Activated CD8-positive, alpha-beta memory T cell treated with anti-CD3 and anti-CD28 coated beads for 24 hours (primary cell): ENCODE measurements at places on chromosomes 5 and 9.
A peak's percentile ranks its signal among the peaks of the same experiment; 100 is the strongest.

DNA sequence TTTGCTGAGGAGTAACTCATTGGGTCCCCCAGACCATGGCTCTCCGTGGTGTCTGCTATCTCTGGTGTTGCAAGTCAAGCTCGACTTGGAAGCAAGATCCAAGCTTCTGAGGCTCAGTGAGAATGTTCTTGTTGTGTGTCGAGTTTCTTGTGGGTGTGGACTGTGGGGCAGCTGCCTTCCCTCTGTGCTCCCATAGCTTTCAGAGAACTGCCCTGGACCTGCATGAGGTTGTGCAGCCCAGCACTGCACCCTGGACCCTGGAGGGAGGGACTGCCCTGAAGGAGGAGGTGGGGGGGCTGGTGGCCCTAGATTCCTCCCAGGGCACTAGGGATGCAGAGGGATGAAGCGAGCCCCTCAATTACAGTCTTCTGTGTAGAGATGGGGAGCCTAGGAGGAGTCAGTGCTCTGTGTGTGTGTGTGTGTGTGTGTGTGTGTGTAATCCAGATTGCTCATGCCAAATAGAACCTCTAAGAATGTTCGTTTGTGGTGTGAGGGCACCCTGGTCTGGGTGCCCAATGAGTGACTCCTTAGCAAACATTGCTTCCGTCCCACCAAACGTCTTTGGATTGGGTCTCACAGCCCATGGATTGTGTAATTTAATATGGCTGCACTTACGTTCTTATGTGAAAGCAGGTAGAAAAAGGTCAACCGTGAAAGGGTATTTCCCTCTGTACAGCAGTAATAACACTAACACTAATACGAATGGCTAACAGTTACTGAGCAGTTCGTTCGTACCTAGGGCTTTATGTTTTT is 143.3 kb upstream of the LMX1B start:
- no peak for DNase-seq

DNA sequence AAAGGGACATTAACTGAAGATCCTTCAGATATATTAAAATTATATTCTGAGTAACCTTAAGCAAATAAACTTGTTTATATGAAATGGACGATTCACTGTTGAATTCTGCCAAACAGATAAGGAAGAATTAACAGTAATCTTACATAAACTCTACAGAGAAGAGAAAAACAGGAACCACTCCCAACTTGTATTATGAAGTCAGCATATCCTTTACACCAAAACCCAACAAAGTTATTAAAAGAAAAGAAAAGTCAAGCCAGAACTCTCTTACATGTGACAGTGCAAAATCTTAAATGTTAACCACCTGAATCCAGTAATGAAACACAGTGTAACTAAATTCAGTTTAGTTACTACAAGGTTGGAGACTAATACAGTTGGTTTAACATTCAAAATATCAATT is 185.8 kb downstream of the DEPDC1B start:
- no peak for DNase-seq

- DNase-seq: no peak
These were observed 48.8 kb downstream of the GRAMD2B start for GRCh38 chr5:126471875-126472537.

DNA sequence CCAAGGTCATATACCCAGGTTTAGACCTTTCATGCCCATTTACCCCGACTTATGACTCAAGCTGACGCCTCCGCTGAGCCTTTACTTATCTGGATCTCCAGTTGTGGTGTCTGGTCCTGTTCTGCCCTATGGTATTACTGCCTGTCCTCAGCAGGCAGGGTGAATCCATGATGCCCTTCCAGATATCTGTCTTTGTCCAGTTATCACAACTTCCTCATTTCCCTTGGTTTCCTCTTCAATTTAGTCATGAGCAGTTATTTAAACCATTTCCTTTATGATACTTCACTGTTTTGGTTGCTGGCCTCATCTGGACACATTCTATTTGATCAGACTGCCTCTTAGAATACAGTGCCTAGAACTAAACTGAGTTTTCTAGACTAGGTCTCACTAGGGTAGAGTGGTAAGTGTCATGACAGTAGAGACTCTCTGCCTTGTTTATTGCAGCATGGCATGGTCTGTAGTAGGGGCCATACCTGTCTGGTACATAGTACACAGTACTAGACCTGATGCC is 93.3 kb downstream of the MELK start:
- no peak for DNase-seq

- no peak for DNase-seq
These were observed 517.9 kb upstream of the ITGA1 start for GRCh38 chr5:52269859-52270258.

DNA sequence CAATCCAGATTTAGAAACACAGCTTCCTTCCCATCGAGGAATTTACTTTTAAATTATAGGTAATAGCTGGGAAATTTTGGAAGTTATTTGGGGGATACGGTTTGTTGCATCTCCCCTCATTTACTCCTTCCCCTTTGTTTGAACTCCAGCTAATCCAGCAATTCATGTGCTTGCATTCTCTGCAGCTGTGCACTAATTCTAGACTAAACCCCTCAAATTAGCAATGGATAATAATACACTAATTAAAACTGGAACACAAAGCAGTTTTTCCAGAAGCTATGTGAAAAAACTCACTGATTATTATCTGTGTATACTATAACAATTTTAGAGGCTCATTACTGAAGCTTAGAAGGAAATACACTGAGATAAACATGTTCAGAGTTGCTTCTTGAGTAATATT is 751.2 kb upstream of the ZNF608 start:
- no peak for DNase-seq

- no peak for DNase-seq
These were observed 49.2 kb upstream of the PPP1R2B start for GRCh38 chr5:156800929-156801328.

DNA sequence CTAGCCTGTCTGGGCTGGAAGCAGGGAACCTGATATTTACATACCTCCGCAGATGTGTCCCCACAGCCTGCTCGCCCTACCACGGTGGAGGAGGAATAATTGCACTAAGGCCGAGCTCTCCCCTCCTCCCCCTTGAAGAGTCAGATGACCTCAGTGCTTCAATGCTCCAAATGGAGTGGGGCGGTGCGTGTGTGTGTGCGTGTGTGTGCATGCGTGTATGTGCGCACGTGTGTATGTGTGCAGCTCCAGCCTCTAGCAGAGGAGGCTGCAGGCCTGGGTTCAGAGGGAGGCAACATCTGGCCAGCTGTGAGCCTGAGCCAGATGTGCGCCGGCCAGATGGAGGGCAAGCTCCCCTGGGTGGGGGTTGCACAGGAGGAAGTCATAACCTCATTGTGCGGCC is 90.5 kb downstream of the NRG2 start:
- DNase-seq: no peak

- peak; percentile 30 for DNase-seq
These were observed 3.8 kb upstream of the LCN1 start for GRCh38 chr9:135517407-135517822.

- DNase-seq: no peak
These were observed 150.6 kb upstream of the ACOT12 start for GRCh38 chr5:81544351-81545018.

GRCh38 chr9:92044936-92045335 is 70.3 kb downstream of the SPTLC1 start:
- no peak for DNase-seq

GRCh38 chr5:137084016-137084415 is 415.1 kb downstream of the SPOCK1 start:
- no peak for DNase-seq

GRCh38 chr5:1943481-1943880 is 60.8 kb upstream of the IRX4 start:
- DNase-seq: no peak

GRCh38 chr9:113649855-113650206 is 186.3 kb downstream of the RGS3 start:
- DNase-seq: no peak

DNA sequence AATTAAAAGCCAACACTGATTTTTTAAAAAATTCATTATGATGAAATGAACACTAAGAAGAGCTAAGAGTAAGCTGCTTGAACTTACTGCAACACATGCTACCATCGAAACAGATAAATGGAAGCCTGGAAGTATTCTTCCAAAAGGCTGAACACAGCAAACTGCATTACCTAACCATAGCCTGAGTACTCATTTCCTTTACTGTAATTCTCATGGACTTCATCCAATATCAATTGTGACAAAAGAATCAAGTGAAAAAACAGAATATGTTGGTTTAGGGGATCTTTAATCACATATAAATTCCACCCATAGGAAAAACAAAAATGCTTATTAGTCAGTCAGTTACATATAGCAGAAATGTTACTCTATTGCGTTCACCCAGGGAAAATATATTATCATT is 68.5 kb downstream of the DROSHA start:
- no peak for DNase-seq

GRCh38 chr9:116051528-116051927 is 102.1 kb upstream of the PAPPA start:
- no peak for DNase-seq

GRCh38 chr9:38263532-38263931 is 129.0 kb upstream of the ALDH1B1 start:
- peak; percentile 21 for DNase-seq

- no peak for DNase-seq
These were observed 200.2 kb downstream of the SEMA6A start for GRCh38 chr5:116374434-116374852.

GRCh38 chr9:104748359-104749031 is 1.0 kb downstream of the NIPSNAP3A start:
- DNase-seq: no peak

GRCh38 chr9:126591083-126591482 is 22.6 kb upstream of the LMX1B start:
- DNase-seq: no peak

- no peak for DNase-seq
These were observed 12.0 kb upstream of the NEUROG1 start for GRCh38 chr5:135547590-135548254.

GRCh38 chr5:37767961-37768360 is 71.9 kb downstream of the GDNF start:
- no peak for DNase-seq

DNA sequence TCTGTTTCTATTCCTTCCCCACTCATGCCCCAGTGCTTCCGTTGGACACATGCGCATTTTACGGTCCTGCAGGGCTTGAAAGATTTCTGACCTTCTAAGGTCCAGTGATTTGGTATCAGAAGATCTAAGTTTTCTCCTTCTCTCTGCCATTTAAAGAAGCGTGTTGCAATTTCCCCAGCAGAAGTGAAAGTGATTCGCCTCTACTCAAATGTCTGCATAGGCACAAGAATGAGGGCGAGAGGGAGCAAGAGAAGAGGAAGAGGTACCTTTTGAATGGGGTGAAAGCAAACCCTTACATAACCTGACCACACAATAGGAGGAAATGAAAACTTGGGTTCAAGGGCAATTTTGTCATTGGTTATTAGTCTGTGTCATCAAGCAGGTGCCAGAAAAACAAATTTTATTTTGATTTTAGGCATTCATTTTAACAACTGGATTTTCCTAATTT is 31.7 kb upstream of the NR3C1 start:
- peak; percentile 66 for DNase-seq

DNA sequence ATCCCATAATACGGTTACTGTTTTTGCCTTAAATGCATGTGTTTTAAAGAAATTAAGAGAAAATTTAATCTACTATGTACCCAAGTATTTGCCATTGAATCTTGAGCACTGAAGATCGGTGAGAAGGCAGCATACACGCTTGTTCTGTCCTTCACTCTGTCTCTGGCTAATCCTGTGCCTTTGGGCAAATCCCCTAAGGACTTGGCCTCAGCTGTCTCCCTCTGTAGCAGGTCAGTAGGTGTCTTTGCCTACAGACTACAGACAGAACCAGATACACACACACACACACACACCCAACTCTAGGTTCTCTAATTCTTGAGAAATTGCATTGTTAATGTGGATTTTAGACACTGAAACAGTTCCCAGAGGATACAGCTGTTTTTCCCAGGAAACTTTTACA is 117.4 kb downstream of the WDR41 start:
- no peak for DNase-seq

- DNase-seq: no peak
These were observed 23.6 kb upstream of the CYSTM1 start for GRCh38 chr5:140151144-140152021.

- no peak for DNase-seq
These were observed 280.3 kb upstream of the CDH9 start for GRCh38 chr5:27318701-27319100.

DNA sequence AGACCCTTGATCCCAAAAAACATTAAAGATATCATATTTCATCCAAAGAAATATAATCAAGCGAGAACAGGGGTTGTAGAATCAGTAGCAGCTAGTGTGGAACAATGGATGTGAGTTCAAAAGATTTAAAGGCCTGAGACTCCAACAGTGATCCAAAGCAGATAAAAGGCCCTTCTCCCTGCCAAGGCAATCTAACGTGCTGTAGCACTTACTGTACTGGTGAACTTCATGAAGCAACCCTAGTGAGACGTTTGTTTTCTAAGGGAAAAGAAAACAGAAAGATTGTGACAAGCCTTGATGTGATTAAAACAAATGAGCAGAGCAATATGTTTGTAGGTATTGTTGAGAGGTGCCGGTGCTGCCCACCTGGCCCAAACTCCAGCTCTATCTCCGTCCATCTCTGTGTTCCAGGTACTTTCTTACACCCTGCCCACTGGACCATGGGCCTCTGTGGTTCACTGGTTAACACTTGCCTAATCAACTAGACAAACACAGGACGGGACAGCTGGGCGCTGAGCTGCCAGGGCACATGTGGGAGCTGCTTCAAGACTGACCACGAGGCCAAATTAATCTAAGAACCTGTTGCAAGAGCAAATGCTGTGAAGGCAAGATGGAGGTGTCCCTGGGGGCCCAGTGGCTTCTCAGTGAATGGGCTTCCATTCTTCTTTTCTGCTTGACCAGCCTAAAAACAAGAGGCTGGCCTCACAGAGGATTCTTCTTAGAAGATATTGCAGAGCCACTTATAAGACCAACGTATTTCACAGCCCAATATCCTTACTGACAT is 265.5 kb downstream of the CWC27 start:
- DNase-seq: no peak

GRCh38 chr5:128358826-128359225 is 179.2 kb downstream of the FBN2 start:
- no peak for DNase-seq

DNA sequence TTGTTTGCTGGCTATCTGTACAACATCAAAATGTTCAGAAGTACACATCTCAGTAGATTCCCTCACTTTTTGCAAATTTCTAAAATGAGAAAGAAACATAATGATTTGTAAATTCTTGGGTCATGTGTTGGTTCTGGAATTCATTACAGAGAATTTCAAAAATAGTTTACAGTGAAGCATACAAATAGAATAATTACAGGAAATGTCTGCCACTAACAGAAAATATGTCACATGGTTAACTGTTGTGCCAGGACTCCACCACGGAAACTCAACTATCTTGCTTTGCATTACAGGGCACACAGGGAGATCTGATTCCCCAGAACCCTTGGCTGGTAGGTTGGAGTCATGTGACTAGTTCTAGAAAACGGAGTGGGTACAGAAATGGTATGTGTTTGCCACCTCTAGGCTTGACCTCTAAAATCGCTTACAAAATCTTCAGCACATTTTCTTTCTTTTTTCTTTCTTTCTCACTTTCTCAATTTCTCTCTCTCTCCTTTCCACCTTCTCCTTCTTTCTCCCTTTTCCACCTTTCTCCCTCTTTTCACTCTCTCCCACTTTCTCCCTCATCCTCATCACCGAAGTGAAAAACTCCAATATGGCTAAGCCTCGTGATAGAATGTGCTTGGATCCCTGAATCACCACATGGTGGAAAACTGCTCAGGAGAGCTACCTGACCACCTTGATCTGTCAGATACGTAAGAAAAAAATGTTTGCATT is 32.4 kb downstream of the RASEF start:
- DNase-seq: no peak
